ENCODE measurements at places on chromosomes 4 and X. TPM values are rescaled to one million over a fixed set of nuclear protein-coding genes. Genes with fewer than 3 reads are reported as not detected.

The MAP7D2 gene
- 1.6 TPM for total RNA-seq

The TMPRSS11A gene
- total RNA-seq = not detected

The WDR44 gene
- total RNA-seq = 10.8 TPM

The NIPAL1 gene
- 43.5 TPM for total RNA-seq

The FGG gene
- total RNA-seq = not detected

DNA sequence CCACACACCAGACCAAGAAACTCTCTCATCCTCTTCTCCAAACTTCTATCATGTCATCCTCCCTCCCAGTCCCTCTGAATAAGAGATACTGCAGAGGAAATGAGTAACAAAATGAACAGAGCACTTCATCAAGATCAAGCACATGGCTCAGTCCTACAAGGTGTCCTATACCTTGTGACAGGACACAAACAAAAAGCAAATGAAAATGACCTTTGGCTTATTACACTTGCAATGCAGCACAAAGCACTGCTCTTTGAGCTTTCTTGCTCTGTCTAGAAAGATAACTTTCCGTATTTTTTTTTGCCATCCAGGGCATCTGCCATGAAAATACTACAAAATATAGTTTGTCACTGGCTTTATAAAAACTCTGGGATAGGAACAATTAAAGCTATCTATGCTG is 402.7 kb downstream of the HNRNPD start:
- no peak for DNase-seq

DNA sequence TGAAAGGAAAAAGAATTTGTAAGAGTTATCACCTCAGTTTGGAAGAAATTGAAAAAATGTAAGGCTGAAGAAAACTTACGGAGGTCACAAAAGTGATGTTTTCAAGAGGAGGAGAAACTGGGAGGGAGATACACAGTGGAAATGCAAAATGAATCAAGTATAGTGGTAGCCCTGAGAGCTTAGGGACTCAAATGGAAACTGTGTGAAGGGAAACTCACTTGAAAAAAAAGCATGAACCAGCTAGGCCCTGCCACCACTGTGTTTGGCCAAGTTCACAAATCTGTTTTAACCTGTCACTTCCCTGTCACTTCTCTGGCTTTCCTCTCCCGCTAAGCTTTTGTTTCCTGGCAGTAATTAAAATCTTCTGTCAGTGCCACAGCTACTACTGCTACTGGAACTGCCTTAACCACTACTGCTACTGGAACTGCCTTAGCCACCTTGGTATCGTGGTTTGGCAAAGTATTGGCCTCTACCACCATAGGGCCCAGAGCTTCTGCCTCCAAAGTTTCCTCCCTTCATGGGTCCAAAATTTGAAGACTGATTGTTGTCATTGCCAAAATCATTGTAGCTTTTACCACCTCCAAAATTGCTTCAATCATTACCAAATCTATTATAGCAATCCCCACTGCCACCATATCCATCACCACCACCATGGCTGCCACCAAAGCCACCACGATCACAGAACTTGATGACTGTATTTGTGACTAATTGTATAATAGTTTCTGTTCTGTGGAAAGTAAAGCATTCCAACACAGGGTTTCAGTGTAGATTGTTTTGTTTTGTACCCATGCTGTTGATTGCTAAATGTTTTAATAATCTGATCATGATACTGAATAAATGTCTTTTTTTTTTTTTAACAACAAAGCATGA is 41.5 kb downstream of the SMARCA5 start:
- no peak for DNase-seq

- DNase-seq = no peak
These were observed 103.6 kb downstream of the RAPGEF2 start for GRCh38 chr4:159206427-159206871.

DNA sequence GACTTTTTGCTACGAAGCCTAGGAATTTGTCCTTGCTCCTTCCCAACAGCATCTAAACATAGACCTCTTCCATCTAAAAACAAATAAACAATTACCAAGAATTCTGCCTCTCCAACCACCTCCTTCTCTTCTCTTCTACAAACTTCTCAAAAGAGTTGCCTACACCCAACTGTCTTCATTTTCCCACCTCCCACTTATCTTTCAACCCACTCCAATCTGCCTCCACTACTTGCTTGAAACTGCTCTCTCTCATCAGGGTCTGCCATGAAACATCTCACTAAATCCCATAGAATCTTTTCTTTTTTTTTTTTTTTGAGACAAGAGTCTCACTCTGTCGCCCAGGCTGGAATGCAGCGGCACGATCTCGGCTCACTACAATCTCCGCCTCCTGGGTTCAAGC is 902 bp upstream of the FGD1 start:
- DNase-seq = no peak

- DNase-seq = no peak
These were observed 75.6 kb downstream of the WFS1 start for GRCh38 chr4:6345096-6345830.

GRCh38 chrX:81232218-81232617 is 30.3 kb downstream of the SH3BGRL start:
- no peak for DNase-seq

GRCh38 chr4:663438-664428 is 10.3 kb downstream of the ATP5ME start:
- peak; percentile 72 for DNase-seq

DNA sequence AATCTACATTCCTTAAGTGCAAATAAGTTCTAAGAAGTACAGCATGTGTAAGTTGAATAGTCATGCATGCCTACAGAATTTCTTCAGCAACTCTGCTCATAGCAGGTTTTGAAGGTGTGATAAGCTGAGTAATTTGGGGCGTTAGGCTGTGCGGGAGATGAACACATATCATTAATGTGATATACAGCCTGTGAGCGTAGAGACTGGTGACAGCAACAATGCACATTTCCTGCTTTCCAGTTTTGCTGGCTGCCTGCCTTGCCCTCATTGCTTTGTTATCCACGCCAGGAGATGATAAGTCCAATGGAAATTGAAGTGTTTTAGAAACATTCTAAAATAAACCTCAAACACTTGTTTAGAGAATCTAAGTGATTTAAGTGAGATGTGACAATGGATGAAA is 1709.4 kb downstream of the ARAP2 start:
- no peak for DNase-seq

DNA sequence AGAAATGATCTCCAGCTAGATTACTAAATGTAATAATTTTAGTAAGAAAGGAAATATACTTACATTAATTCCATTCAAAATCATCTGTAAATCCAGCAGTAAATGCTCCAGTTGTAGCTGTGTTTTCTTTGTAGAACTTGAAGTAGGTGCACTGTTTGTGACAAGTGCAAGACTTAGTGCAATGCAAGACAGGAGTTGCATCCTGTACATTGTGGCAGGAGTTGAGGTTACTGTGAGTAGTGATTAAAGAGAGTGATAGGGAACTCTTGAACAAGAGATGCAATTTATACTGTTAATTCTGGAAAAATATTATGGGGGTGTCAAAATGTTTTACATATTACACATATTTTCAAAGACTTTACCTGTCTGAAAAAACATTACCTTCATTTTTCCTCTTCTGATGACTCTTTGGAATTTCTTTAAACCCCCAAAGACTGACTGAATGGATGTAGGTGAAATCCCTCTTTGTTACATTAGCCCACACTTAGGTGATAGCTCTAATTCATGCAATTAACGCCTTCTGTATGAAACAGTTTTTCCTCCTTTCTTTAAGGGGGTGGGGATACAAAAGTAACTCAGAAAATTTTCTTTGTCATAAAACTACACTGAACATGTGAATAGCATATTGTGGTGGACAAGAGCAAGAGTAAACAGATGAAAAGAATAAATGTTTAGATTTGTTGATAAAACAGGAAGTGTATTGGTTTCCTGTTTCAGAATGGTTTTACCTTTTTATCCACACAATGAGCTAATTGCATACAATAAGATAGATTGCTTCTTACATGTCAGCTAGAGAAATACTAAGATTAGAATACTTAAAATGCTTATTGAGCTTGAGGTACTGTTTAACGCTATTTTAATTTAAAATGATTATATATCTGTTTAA is at the start of gene IL2:
Gene IL2, minus strand, starts transcription at position 495 of the 886 bp plus-strand sequence. Its CDS starts 285 bp downstream, at position 210.
- DNase-seq = no peak

DNA sequence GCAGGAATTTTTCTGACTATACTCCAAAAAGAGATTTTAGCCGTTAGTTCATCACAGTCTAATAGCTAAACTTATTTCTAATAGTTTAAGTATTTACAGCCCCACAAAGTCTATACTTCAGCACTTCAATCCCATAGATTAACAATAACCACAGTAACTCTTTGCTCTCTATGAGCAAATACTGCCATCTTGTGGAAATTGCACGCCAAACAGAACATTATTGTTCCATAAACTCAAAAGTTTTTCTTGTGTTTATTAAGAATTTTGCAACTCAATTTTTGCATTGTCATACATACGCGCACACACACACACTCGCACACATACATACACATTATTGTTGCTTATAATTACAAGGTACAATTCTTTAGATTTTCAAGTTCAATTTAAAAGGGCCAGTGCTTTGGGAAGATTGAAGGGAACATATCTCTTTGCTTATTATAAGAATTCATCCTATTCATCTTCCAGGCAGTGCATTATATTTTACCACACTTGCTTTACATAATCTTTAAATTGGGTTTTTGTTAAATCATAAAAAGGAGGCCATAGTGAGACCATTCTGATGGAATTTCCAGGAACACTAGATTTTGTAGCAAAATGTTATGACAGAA is 63.8 kb upstream of the ATOH1 start:
- no peak for DNase-seq

DNA sequence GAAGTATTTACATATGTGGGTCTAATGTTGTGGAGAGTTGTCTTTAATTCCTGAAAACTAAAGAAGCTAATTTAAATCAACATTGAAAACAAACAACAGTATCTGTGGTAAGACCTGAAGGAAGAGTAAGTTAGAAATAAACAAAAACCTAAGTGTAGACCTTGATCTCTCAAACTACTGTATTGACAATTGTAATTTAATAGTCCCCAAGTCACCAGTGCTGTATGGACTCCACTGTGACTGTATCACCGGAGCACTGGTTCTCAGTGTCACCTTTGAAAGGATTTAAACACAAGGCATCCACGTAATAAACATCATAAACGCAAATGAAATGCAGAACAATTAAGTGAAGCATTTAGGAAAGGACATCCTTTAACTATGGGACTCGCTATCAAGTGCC is 46.4 kb downstream of the OCRL start:
- no peak for DNase-seq

GRCh38 chr4:25032126-25032525 is 1.4 kb upstream of the LGI2 start:
- DNase-seq = no peak

- no peak for DNase-seq
These were observed 53.9 kb downstream of the FAT4 start for GRCh38 chr4:125368671-125369081.

DNA sequence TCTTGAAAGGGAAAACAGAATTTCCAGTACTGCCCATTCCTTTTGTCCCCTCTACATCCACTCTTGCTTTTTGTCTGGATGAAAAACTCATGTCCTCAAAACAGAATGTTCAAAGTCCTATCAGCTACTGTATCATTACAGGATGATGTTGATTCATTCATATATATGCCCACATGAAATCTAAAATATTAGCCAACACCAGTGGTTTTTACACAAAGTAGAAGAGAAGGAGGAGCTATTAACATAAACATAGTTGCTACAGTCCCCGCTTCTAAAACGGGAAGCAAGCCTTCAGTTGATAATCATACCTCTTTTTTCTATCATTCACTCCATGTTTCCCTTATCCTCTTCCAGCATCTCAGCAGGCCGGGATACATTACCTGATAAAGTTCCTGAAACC is 7.7 kb upstream of the THOC2 start:
- no peak for DNase-seq

GRCh38 chrX:41542536-41542935 is 95.4 kb downstream of the NYX start:
- no peak for DNase-seq

GRCh38 chr4:23888421-23889319 is 1.2 kb downstream of the PPARGC1A start:
- peak; percentile 38 for DNase-seq

DNA sequence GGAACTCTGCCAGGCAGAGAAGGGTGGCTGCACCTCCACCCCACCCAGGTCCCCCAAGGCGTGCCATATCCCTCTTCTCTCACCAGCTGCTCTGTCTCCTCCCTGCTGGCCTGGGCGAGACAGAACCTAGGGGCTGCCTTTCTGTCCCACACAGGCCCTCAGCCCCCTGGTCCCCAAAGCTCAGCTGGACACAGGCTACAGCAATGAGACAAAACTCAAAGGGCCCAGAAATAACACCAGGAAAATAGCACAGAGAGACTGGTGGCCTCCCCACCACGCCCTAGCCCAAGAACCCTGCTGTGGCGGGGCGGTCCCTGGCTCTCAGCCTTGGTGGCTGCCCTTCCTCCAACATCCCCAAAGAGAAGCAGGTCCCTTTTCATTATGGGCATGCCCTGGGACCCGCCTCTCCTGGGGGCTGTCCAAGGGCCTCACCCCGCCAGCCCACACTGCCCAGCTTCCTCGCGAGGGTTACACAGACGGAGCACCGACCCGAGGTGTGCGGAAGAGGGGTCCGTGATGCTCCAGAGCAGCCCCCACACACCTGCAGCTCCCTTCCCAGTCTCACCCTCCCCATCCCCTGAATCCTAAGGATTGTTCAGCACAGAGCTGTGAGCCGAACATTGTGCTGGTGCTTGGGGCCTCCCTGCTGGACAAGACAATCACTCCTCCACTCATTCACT is 67.7 kb upstream of the HMX1 start:
- no peak for DNase-seq

- DNase-seq = no peak
These were observed 106.9 kb upstream of the PAQR3 start for GRCh38 chr4:79046016-79046592.

GRCh38 chr4:118351851-118352827 is 664 bp downstream of the PRSS12 start:
- peak; percentile 69 for DNase-seq

All from left colon (tissue), 2 donors.